ENCODE measurements at places on chromosomes 4 and X. TPM values are rescaled to one million over a fixed set of nuclear protein-coding genes. Genes with fewer than 3 reads are reported as not detected.

- DNase-seq: no peak
Observed at GRCh38 chrX:38870361-38870895, 69.2 kb downstream of the MID1IP1 start.

DNA sequence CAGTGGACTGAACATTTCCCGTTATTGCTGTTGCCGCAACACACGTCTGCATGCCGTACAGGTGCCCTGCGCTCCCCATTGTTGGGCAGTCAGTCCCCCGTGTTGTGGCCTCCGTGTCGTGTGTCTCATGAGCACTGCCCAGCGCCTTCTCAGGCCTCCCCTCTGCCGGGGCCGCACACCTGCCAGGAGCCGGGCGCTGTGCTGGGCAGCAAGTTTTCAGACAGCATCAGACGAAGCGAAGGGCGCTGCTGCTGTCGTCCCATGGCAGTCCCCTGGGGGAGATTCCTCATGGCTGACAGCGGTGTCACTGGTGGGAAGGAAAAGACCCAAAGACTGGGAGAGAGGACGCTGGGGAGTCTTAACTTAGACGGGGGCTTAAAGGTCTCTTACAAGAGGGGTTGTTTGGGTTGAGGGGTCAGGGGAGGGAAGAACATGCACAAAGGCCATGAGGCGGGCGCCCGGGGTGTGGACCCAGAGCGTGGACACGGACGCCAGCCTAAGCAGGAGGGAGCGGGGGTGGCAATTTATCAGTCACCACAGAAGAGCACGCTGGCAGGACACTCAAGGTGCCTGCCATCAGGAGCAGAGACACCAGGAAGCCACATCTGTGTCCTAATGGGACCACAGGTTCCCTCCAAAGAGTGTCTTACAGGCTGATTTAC lies 47.3 kb downstream of the RGS12 start:
- DNase-seq: no peak

GRCh38 chr4:122879001-122879400 lies 43.4 kb downstream of the NUDT6 start:
- DNase-seq: no peak

GRCh38 chrX:27675493-27675892 lies 85.3 kb downstream of the DCAF8L2 start:
- no peak for DNase-seq

Gene WAS
- total RNA-seq: 83.9 TPM

Gene LGI2
- not detected for total RNA-seq

Gene SCRG1
- not detected for total RNA-seq

Gene CITED1
- not detected for total RNA-seq

Gene CCNA2
- 69.0 TPM for total RNA-seq
